Putamen (tissue), 1 donor: ENCODE measurements at places on chromosomes 6 and 20.

DNA sequence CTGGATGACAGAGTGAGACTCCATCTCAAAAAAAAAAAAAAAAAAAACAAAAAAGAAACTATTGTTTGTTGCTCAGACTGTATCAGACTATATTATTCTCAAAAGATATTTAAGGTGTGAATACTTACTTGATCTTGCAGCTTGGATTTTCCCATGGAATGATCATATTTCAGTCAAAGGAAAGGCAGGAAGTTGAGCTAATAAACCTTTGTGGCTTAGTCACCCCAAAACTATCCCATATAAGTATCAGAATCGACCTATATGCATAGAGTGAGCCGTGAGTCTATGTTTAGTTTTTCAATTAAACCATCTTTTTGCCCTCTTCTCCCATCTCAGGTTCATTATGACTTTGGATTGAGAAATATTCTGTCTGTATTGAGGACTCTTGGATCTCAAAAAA, 152.6 kb downstream of the DNAH8 start:
- no peak for DNase-seq

DNA sequence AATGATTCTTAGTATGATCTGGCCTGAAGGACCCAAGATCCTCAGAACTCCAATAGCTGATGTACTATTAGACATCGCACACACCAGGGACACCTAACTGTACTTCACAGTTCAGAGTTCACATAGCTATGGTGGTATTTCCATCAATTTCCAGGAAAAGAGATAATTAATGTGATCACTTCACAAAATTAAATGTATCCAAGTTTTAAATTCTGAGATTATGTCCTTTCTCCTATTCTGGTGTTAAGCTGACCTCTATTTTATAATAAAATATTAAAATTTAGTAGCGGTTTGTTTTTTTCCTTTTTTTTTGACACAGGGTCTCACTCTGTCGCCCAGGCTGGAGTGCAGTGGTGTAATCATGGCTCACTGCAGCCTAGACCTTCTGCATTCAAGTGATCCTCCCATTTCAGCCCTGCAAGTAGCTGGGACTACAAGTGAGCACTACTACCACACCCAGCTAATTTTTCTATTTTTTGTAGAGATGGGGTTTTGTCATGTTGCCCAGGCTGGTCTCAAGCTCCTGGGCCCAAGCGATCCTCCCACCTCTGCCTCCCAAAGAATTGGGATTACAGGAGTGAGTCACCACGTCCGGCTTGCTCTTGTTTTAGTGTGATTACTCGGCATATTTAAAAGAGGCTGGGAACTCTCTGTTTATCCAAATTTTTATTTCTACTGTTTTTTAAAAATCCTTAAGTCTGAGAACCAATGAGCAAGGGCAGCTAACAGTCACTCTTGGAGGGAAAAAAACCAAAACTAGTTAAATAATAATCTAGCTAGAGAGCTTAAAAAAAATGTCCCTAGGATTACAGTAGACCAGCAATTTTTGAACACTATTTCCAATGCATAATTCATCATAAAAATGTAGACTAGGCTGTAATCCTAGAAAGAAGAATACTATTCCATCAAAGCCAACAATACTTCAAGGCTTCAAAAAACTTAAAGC, 16.0 kb downstream of the KIF13A start:
- no peak for DNase-seq

- no peak for DNase-seq
Observed at GRCh38 chr6:160170018-160170680, 48.5 kb downstream of the SLC22A1 start.

DNA sequence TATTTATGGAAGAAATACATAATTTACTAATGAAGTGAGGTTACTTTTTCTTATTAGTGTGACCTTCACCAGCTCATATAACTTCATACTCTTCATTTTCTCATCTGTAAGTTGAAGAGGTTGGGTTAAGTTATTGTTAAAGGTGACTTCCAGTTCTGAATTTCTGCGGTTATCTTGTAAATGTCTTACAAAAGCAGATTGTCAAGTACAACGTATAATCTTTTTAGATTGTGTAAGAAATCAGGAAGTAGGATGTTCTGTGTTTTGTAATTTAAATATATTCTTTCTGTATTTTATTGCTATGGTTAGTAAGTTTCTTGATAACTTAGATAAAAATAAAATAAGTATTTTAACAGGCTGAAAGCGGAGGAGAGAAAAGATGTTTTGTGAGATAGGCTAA, 12.0 kb downstream of the WTAP start:
- DNase-seq, result no peak

DNA sequence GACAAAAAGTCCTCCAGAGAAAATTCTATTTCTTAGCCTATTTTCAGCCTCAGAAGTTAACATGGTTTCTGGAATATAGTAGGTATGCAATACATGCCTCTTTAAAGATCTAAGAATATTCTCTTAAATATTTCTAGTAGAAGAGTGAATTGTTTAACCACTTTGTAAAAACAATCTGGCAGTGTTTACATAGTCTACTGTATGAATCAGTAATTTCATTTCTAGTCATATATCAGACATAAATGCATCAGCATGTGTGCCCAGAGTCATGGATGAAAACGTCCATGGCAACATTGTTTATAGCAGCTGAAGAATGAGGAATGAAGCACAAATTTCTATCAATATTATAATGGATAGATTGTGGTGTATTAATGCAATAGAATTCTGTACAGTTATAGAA, 124.9 kb downstream of the NKAIN2 start:
- no peak for DNase-seq
